ENCODE measurements at places on chromosomes 7 and 10.

- no peak for DNase-seq
Measured at GRCh38 chr7:96361116-96361857, 39.4 kb upstream of the SLC25A13 start.

DNA sequence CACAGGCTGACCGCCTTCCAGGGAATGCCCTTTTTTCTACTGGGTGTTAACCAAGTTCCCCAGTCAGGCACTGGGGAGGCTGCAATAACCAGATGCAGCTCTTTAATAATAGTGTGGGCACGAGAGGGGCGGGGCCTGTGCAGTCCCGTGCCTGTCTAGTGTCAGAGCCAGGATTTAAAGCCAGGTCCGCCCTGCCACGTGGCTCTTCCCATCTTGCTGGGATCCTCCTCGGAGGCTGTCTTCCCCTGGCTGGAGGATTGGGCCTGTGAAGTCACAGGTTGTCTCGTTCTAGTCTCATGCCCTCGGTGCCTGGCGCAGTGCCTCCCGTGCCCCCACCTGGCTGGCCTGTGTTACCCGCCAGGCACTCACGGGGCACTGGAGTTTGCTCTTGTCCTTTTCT is 25.2 kb downstream of the TMEM120A start:
- DNase-seq = no peak

- no peak for DNase-seq
Measured at GRCh38 chr10:74099836-74100235, 50.8 kb downstream of the AP3M1 start.

- DNase-seq = no peak
Measured at GRCh38 chr7:23791721-23792120, 81.7 kb downstream of the STK31 start.

DNA sequence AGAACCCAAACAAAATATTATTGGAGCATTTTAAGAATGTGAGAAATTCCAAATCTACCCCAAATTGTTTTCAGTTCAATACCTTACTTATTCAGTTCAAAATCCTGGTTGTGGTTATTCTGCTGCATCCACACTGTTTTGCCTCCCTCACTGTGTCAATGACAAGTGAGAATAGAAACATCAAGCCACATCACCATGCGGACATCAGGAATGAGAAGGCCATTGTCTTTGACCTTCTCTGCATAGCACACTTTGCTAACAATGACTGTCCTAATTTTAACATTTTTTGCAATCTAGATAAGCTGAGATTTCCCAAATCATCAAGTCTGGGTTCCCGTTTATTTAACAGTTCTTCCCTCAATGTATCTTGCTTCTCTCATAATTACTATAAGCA is 93.7 kb downstream of the ELAPOR2 start:
- DNase-seq = no peak

GRCh38 chr10:112288486-112288885 is 5.3 kb downstream of the TECTB start:
- DNase-seq = no peak

DNA sequence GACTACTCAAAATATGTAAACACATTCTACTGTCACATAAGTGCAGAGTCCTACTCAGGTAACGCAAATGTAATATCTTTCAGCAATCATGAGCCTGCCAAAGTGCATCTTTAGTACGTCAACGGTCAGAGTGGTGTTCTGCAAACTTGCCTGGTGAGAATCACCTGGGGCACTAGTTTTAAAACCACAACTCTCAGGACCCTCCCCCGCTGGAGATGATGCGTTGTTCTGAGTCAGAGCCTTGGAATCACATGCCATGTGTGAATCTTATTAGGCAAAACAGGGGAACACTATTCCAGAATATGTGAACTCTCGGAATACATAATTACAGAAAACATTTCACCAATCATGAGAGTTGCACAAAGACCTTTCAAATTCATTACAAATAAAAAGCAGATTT is 115.7 kb downstream of the TPK1 start:
- DNase-seq = no peak

DNA sequence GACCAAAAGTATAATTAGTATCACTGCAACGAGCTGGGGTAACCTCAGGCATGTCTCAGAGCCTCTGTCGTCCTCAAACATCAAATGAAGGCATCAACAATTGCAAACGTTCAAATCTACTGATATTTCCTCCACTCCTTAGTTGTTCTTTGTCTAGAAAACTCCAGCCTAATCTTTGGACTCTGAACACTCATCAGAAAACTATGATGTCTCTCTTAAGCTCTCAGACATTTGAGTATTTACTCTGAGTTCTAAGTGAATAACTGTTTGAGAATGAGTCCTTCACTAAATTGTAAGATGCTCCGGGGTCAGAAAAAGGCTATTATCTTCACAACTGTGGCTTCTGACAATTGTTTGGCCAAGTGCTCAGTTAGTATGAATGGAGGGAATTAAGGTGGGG is 536.4 kb downstream of the NRG3 start:
- no peak for DNase-seq

DNA sequence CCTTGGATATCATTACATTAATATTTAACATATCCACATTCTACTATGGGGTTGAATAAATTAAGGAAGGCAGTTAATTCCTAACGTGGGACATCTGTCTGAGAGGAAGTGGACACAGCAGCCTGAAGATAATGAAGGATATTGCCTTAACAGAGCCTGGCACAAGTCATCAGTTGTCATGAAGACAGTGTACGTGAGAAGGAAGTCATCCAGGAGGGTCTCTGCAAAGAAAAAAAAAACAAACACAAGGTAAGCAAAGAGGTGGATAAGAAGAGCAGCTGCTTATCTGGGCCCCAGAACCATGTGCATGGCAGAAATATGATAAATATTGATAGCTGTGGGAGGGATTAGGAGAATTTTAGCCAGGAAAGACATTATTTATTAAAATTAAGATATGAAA is 190.0 kb downstream of the RAPGEF5 start:
- DNase-seq = no peak

DNA sequence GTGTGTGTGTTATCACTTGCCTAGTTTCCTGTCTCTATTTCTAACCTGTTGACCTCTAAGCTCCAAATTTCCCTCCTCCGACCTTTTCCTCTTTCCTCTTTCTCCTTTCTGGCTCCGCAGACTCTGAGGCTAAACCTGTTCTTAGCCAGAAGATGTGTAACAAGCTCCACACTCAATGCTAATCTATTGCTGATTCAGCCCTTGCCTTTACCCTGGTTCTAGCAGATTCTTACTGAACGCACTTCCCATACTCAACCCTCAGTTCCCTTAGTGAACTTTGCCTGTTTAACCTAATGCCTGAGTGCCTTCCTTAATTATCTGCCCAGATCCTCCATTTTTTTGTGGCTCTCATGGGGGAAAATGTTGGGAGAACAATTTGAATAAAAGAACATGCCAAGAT is 30.0 kb upstream of the SGMS1 start:
- DNase-seq = no peak

- DNase-seq = no peak
Measured at GRCh38 chr10:17961551-17962422, 10.1 kb downstream of the SLC39A12 start.

- DNase-seq = no peak
Measured at GRCh38 chr7:70833726-70834125, 298.2 kb upstream of the GALNT17 start.

DNA sequence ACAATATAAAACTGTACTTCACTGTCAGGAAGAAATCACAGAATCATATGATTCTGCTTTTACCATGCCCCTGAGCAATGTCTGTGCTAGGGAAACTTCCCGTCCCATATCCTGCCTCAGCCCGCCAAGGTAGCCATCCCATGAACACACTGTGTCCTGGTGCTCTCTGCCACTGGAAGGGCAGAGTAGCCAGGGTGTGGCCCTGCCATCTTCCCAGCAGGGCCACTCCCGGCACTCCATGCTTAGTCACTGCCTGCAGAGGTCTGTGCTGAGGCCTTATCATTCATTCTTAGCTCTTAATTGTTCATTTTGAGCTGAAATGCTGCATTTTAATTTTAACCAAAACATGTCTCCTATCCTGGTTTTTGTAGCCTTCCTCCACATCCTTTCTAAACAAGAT is 31.8 kb downstream of the AP3M1 start:
- no peak for DNase-seq

DNA sequence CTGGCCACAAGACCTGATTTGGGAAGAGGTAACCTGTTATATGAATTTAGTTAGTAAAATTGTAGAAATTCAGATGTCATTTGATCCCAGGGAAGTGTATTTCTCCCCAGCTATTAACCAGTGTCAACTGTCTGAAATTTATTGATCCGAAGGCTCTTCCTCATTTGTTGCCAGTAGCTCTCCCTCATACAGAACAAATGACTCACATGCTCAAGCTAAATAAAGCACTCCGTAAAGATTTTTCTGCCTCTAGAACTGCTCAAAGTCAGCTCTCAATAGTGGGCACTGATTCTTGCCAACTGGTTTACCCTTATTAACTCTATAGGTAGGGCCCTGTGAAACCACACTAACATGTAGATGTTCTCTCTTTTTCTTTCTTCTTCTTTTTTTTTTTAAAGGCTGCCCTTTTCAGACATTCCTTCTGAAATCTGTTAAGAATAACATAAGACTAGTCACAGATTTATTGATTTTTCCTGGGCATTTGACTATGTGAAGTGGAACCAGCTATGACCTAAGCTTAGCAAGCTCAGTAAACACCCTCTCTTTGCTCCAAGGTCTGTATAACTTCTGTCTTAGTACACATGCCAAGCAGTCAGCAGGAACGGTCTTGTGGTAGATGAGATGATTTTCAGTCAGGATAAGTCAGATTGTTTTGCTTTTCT is 21.8 kb downstream of the RPA3 start:
- no peak for DNase-seq

GRCh38 chr7:131959106-131959812 is 402.8 kb upstream of the PODXL start:
- no peak for DNase-seq

GRCh38 chr10:27391325-27391724 is 112.8 kb upstream of the RAB18 start:
- DNase-seq = no peak

GRCh38 chr10:123754123-123754522 is 88.0 kb downstream of the GPR26 start:
- no peak for DNase-seq

- DNase-seq = no peak
Measured at GRCh38 chr10:29613791-29614190, 21.0 kb downstream of the SVIL start.

DNA sequence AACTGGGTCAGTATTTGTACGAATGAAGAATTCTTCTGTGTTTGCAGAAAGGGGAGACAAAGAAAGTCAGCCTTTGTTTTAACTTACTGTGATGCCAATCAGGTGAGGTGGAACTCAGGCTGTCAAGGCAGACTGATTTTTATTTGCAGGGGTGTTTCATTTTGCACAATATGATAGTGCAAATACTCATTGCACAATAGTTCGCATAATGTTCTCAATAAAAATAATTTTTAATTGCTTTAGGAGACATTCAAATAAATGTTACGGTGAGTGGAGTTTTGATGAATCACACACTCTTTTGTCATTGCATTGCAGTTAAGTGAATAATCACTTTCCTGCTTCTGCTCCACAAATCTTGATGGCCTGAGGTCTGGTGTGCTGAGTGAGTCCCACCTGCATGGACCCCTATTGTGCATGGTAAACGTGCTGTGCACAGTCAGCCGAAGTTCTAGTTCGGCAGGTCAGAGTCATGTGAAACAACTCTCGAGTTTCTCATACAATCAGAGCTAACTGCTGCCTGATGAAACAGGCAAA is 141.3 kb upstream of the FZD8 start:
- DNase-seq = no peak

GRCh38 chr10:71770789-71771188 is 2.5 kb downstream of the VSIR start:
- DNase-seq = no peak

DNA sequence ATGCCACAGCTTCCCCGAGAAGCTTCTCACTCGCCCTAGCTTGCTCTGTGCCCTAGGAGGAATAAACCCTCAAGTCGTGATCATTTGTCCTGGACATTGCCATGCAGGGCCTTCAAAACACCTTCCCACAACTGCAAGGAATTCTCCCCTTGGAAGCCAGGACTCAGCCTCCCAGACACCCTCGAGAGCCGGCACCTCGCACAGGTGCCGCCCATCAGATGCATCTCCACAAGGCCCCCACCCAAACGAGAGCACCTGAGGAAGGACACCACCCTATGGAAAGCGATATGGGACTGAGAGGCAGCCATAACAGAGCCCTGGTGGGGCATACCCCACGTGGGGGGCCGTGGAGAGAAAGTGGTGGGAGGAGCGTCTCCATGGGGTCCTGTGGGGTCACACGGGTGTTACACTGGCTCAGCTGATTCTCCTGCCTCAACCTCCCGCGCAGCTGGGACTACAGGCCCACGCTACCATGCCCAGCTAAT is 77.6 kb upstream of the FOXK1 start:
- DNase-seq = no peak

DNA sequence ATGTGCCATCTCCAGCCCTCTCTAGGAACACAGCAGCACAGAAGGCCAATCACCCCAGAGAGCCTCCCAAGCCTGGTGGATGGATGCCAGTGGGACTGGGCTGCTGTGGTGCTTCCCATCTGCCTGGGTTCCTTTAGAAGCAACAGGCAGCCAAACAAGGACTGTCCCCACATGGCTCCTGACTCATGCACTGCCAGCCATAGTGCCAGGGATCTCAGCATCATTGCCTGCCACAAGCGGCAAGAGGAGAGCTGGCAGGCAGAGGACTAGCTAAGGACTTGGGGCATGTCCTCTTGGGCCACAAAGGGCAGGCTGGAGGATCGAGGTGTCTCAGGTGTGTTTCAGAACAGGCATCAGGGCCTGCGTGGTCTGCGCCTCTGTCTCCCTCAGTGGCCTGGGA is 23.4 kb upstream of the FIGNL1 start:
- no peak for DNase-seq

DNA sequence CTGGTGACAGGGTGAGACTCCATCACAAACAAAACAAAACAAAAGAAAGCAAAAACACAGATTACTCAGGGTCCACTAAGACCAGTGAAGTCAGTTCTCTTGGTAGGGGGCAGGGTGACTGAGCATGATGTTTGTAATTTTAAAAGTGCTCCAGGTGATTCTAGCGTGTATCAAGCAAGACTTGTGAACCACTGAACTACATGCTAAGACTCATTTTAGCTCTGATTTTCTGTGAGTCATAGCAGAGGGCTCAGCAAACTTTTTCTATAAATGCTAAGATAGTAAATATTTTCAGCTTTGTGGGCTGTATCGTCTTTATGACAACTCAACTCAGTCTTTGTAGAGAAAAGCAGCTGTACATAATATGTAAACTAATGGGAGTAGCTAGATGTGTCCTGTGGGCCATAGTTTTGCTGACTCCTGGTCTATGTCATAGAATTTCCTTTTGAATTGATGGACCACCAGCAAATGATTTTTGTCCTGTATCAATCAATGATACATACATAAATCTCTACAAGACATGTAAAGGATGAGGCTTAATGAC is 141.3 kb downstream of the CFTR start:
- no peak for DNase-seq

DNA sequence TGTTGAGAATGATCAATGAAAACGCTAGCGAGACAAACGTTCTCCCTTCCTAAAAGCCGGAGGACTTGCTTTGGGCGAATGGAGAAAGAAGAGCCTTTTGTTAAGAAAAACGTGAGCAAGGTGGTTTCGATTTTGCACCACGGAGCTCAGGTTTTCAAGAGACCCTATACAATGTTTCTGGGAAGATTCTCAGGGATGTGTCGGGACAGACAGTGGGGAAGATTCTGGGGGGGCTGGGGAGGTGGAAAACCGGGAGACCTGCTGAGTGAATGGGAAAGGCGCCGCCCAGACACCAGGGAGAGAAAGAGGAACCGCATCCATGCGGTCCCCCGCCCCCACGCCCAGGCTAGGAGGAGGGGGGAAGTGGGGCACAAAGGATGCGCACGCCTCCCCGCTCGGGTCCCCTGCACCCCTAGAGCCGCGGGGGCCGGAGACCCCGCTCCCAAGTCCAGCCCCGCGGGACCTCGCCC is 745 bp downstream of the YWHAG start:
- DNase-seq = no peak

GRCh38 chr10:42987575-42987974 is 89.3 kb upstream of the RET start:
- no peak for DNase-seq

Data from CMK (cell line).